NCI-H774 (cell line): ENCODE measurements at places on chromosomes 2 and 18.

DNA sequence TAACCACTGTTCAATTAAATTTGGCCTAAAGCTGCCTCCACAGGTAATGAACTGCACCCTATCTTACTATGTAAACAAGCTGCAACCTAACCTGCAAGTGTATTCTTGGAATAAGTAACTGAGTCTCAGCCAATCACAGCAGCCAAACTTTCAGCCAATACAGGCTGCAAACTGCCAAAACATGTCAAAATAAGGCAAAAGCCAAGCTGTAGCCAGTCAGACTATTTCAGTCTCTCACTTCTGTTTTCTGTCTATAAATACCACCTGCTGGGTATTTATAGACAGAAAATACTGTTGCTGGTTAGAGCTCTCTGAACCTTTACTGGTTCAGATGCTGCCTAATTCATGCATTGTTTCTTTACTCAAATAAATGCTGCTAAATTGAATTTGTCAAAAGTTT is 14.3 kb downstream of the C2orf76 start:
- no peak for DNase-seq

DNA sequence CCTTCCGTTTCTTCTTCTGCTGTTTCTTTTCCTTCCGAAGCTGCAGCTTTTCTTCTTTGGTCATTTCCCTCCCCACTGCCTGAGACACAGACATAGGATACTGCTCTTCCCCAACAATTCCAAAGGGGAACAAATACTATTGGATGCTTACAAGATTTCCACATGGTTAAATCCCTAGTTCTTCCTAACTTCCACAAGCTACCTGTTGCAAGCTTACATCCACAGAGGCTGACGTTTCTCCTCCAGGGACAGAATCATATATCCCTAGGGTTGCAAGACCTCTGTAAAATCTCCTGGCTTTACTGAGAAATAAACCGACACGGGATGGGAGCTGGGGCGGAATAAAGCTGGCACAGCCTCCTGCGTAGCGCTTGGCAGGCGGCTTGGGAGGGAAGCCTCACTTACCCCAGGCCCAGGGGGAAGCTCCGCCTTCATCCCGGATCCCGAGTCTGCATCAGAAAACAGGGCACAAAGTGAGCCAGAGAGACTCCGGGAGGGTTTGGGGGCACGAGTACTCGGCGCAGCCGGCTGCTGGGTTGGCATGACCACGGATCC is 590 bp downstream of the EIF2B4 start:
- DNase-seq: no peak

DNA sequence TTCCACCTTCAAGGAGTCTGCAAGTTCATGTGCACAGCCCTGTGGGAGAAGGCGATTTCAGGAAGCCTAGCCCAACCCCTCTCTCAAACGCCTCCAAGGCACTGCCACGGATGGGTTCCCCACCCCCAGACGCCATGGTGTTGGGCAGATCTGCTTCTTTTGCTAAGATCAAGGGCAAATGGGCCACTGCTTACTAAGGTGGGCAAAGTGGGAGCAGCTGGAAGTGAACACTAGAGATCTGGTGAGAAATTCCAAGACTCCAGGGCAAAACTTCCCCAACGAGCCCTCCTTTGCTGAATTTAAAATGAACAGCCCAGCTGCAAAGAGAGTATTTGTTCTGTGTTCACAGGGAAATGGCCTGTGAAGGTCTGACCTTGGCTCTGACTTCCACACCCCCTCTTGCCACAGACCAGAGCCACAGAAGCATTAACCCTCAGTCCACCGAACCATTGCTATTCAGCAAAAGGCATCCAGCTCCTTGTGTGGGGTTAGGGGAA is 45.1 kb upstream of the ZBTB7C start:
- no peak for DNase-seq

DNA sequence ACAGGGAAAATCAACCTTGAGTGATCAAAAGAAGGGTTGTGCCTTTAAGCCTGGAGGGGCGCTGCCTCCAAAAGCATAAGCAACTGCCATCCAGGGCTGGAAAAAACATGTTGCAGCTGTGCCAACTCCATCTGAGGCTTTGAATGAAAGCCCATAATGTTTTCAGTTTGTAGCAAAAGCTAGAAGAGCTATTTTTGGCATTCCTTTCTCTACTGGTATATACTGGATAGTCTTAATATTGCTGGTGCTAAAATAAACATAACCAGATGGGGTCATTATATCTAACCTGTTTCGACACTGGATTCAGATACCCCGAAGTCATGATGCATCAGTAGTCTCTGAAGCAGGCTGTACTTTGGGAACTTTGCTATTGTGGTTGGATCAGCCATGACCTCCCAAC is 25.1 kb downstream of the ANXA4 start:
- no peak for DNase-seq

DNA sequence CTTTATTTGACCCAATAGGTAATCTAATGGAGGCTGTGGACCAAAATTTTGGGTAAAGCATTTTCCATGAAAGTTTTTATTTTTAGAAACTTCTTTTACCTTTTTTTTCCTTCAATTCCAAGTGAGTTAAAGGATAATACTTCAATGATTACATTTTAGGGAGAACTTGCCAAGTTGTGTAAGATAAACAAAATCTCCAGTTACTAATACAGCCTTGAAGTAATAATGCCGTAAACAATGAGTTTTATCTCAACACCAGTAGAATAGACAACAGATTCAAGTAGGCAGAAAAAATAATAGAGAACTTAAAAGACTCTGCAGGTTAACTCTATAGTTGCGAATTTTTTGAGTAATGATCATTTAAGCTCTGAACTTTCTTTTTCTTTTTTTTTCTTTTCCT is 807.4 kb downstream of the CNTNAP5 start:
- no peak for DNase-seq

DNA sequence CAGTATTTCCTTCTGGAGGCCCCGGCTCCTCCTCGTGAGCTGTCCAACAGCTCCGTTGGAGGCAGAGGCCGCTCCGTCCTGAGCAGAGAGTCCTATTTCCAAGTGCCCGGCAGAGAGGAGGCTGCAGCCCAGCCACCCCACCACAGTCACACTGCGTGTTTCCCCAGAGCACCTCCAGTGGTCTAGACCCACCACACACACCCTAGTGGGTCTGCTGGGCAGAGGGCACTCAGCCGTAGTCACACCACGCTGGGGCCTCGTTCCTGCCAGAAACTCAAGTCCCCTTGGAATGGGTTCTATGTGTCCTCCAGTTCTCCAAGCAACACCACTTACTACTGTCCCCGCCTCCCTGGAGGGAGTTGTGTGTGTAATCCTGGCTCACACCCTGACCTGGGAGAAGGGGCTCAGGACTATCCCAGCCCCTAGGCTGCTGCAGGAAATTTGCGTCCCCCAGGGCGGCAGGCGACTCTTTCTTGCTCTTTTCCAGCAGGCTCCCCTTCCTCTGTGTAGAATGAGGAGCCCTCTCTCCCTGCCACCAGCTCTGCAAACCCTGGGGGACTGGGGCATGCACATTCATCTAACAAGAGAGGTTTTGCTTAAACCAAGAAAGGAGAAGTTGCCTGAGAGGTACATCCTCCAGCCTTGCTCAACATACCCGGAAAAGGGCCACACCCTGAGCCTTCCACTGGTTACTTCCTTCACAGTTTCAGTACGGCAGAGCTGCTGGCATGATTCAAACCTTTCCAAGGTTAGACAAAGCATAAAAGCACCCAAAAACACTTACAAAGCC is 114.1 kb downstream of the NDUFA10 start:
- DNase-seq: no peak

- no peak for DNase-seq
These were observed 245.4 kb downstream of the NAPG start for GRCh38 chr18:10771053-10771709.

- no peak for DNase-seq
These were observed 47.0 kb downstream of the EFEMP1 start for GRCh38 chr2:55876429-55877086.

DNA sequence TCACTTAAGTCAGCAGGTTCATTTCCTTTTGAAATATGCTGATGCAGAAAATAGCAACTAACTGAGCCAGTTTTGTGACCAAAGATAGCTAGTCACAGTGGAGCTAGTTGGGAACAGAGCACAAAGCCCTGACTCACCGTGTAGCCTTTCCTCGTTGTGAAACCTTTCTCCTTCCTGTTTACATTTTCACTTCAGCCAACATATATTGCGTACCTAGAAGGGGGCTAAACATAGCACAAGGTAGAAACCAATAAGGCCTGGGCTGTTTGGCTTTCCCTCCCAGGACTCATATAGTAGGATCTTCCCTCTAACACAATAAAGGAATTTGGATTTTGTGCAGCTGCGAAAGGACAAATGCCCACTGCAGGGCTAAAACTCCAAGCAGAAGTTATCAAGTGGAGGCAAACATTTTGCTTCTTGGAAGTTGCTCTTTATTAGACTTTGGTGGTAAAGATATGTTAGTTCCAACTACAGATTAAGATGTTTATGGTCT is 24.5 kb upstream of the LPIN2 start:
- peak; percentile 35 for DNase-seq

DNA sequence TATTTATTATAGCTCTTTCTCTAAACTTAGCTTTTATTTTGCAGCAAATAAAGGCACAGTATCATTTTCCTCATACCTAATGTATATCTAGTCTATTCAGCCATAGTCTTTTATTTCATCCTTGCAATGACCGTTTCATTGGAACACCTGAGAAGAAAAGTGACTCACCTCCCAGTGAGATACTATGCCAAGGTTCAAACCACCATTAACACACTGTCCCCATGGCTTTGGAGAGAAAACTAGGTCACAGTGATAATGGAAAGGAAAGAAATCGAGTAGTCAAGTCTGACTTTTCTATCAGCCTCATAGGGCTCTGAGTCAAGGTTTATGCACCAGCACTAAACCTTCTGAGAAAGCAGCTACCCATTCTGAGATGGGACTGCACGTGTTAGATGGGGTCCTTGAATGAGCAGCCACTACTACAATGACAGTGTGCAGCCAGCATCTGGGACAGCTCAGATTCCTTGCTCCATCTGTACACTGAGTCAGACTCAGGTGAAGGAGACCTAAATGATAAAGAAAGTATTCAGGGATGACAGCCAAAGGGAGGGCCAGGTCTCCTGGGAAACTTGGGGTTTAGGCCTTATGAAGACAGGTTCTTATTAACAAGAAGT is 971.1 kb upstream of the ACVR2A start:
- no peak for DNase-seq

DNA sequence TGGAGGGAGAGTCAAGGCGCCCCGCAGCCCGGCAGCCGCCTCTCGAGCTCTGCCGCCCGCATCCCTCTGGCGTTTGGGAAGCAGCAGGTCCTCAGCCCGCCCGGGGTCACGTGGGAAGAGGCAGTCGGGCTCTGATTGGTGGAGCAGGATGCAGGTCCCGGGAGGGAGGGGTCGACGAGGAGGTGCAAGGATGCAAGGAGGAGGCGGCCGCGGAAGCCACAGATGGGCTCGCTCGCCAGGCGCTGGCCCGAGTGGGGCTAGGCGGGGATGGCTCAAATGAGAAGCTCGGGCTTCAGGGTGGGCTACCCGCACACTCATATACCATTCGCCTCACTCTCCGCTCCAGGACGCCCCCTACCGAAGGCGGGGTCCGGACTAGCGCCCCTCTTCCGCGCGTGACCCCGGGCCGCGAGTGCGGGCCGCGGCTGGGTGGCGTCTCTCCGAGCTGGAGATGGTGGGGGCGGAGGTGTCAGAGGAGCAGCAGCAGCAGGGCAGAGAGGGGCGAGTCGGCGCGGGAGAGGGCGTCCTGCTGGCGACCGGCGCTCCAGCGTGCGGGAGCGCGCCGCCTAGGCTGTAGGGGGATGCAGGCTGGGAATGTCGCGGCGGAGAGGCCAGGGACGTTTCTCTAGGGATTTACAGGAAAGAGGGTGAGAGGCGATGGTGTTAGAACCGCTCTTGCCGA is at the start of gene TMEFF2:
TSS of gene TMEFF2 (minus strand) at position 68 of the 682 bp plus-strand sequence. CDS start 409 bp downstream, outside the sequence.
- DNase-seq: peak; percentile 24

GRCh38 chr18:63162271-63163014 is 157.1 kb downstream of the BCL2 start:
- no peak for DNase-seq

GRCh38 chr2:37809525-37809924 is 115.6 kb upstream of the RMDN2 start:
- no peak for DNase-seq

GRCh38 chr2:154707994-154708575 is 9.6 kb downstream of the KCNJ3 start:
- no peak for DNase-seq
